ENCODE measurements at places on chromosomes 3 and 15. TPM values are rescaled to one million over a fixed set of nuclear protein-coding genes. Genes with fewer than 3 reads are reported as not detected.

DNA sequence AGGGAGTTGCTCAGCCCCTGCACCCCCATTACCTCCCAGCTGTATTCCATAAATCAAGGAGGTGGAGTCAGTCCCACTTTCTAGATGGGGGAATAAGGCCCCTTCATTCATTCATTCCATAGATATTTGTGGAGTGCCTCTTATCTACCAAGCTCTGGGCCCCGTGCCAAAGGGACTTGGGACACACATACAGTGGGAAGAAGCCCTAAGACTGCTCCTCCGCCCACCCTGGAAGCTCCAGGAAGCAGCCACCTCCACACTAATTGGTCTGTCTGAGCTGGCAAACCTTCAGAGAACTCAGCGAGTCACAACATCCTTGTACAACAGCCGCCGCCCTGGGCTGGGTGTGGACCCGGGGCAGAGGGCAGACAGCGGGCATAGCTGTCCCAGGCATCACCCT is 6.4 kb downstream of the STRA6 start:
- DNase-seq = no peak

DNA sequence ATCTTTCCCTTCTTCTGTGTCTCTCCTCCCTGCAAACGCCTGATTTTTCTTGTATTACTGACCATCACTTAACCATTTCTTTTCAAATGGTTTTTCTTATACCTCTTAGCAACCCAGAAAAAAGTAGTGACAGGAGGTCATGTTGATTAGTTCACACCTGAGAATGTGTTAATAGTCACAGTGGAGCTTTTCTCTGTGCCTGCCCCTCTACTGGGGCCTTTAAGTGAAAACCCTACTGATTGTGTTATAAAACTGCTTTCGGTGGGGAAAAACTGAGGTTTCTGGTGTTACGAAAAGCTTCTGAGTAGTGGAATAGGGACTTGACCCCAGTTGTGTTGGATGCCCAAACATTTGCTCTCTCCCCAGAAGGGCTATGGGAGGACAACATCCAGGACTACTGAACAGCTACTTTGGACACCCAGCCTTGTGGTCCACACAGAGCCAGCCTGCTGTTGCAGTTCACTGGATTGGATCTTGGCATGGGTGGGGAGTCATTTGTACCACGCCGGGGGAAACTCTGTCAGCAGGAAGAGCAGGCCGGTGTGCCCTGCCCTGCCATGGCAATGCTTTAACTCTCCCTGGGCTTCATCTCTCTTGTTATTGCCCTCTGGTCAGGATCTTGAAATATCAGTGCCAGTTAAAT is 10.3 kb downstream of the GPR87 start:
- no peak for DNase-seq

GRCh38 chr3:162117961-162118360 is 621.4 kb downstream of the OTOL1 start:
- no peak for DNase-seq

TMEM207 gene
- not detected for total RNA-seq

DNA sequence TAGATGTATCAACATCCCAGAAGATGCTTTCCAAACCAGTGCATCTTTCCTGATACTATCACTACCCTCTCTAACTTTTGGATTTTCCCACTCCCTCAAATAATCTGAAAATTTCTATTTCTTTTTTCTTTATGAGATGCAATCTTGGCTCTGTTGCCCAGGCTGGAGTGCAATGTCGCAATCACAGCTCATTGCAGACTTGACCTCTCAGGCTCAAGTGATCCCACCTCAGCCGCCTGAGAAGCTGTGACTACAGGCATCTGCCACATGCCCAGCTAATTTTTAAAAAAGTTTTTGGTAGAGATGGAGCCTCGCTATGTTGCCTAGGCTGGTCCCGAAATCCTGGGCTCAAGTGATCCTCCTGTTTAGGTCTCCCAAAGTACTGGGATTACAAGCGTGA is 239.7 kb downstream of the SUCLG2 start:
- no peak for DNase-seq

GRCh38 chr3:88589138-88589537 is 439.4 kb downstream of the C3orf38 start:
- DNase-seq = no peak

DNA sequence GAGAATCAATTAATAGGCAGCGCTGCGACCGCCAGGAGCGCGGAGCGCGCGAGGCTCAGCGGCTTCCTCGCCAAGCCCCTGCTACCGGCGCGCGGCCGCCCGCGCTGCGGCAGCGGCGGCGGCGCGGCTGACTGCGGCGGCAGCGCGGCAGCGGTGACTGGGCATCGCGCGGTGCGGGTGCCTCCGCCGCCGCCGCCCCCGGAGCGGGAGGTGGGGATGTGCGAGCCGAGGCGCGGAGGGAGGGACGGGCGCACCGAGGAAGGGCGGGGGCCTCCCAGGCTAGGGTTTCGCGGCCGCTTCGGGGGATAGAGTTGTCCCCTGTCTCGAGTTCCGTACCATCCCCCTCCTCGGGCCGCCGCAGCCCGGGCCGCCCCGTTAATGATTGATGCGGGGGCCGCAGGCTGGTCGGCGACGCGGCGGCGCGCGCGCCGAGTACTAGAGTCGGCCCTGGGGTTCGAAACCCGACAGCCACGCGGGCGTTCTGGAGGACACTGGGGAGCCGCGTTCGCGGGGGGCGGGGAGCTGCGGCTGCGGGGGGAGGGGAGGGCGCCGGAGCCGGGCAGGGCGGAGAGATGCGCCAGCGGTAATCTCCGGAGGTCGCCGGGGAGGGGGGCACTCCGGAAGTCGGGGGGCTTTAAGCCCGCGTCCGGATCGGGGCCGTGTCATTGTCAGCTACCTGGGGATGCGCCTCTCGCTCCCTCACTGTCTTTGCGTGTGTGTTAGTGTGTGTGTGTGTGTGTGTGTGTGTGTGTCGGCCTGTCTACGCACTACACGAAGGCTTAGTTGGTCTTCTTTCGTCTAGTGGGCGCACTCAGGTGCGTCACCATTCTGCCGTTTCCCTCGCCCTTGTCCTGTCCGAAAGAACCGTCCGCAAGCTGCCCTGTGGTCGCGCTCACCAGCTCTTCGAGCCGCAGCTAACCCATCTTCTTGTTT is at the start of gene PAQR9:
Gene PAQR9, minus strand, starts transcription at position 159 of the 933 bp plus-strand sequence. CDS start 338 bp downstream, outside the sequence.
- no peak for DNase-seq

GRCh38 chr3:134905647-134905935 is 110.5 kb downstream of the EPHB1 start:
- no peak for DNase-seq

DNA sequence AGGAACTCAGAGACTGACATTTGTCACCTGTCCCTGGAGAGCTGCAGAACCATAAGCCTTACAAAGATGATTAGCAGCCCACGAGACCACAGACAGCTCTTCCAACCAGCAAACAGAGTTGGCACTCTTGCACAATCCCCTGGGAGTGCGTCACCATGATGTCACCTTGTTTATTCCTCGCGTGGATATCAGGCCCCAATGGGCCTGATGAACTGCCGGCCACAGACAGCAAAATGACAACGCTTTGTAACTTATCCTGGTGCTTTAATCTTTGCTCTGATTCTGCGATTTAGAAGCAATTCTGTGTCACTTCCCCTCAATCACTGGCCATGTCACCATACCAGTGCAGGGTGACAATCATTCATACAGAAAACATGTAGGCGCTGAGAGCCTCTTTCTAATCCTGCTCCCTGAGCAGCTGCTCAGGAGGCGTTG is 89.2 kb downstream of the TAMM41 start:
- DNase-seq = no peak

- no peak for DNase-seq
Observed at GRCh38 chr15:70289191-70289955, 191.7 kb upstream of the TLE3 start.

C15orf62 gene
- total RNA-seq = 1.2 TPM

DNA sequence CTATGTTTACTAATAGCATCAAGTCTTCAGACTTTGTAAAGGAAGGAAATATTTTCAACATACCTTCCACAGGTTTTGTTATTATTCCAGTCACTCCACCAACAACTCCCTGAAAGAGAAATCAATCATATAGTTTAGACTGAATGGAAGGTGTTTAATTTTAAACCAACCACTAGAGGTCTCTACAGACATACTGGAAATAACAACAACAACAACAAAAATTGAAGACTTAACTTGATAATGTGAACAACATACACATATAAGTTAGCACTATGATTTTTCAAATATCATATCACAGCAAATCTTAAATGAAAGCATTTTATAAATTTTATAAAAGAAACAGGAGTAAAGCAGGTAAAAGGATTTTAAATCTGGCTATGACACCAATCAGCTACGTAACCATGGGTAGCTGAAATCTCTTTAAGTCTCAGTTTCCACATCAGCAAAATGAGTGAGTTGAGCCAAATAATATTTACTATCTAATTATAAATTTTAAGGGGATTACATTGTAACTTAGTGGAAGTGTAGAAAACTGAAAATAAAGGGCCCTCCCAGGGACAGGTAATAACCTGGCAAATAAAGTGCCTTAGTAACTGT is 188.2 kb downstream of the VPS13C start:
- DNase-seq = no peak

GRCh38 chr3:176766862-176767261 is 430.4 kb downstream of the TBL1XR1 start:
- DNase-seq = no peak

- DNase-seq = no peak
Observed at GRCh38 chr3:51934139-51934850, 7.4 kb downstream of the RRP9 start.

All from T-helper 17 cell (primary cell).